Activated CD4-positive, CD25-positive, alpha-beta regulatory T cell (primary cell): ENCODE measurements at places on chromosomes 13 and 19.

- DNase-seq, result no peak
Measured at GRCh38 chr13:51782026-51782710, 21.8 kb downstream of the DHRS12 start.

DNA sequence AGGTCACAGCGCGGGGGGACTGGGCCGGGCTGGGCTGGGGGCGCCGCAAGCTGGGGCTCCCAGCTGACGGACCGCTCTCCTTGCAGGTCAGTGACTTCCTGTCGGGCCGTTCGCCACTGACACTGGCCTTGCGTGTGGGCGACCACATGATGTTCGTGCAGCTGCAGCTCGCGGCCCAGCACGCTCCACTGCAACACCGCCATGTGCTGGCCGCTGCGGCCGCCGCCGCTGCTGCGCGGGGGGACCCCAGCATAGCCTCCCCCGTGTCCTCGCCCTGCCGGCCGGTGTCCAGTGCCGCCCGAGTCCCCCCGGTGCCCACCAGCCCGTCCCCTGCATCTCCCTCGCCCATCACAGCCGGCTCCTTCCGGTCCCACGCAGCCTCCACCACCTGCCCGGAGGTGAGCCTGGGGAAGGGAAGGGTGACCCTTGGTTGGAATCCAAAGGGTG is 5.7 kb downstream of the MIDN start:
- DNase-seq, result no peak

DNA sequence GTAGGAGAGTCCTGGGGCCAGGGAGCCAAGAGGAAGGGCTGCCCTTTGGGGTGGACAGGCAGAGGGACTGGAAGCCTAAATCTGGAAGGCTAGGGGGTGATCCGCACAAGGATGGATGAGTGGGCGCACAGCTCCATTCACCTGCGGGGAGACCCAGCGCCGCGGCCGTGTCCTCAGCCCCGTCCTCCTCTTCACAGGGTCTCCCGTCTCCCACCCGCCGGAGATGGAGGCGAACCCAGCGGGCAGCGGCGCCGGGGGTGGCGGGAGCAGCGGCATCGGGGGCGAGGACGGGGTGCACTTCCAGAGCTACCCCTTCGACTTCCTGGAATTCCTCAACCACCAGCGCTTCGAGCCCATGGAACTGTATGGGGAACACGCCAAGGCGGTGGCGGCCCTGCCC is 7.9 kb downstream of the ZNF865 start:
- no peak for DNase-seq

- DNase-seq, result no peak
Measured at GRCh38 chr13:35349052-35349451, 127.4 kb downstream of the MAB21L1 start.

GRCh38 chr13:75129331-75129730 is 352.6 kb downstream of the TBC1D4 start:
- no peak for DNase-seq

- no peak for DNase-seq
Measured at GRCh38 chr19:51194527-51195315, 30.2 kb upstream of the CD33 start.

DNA sequence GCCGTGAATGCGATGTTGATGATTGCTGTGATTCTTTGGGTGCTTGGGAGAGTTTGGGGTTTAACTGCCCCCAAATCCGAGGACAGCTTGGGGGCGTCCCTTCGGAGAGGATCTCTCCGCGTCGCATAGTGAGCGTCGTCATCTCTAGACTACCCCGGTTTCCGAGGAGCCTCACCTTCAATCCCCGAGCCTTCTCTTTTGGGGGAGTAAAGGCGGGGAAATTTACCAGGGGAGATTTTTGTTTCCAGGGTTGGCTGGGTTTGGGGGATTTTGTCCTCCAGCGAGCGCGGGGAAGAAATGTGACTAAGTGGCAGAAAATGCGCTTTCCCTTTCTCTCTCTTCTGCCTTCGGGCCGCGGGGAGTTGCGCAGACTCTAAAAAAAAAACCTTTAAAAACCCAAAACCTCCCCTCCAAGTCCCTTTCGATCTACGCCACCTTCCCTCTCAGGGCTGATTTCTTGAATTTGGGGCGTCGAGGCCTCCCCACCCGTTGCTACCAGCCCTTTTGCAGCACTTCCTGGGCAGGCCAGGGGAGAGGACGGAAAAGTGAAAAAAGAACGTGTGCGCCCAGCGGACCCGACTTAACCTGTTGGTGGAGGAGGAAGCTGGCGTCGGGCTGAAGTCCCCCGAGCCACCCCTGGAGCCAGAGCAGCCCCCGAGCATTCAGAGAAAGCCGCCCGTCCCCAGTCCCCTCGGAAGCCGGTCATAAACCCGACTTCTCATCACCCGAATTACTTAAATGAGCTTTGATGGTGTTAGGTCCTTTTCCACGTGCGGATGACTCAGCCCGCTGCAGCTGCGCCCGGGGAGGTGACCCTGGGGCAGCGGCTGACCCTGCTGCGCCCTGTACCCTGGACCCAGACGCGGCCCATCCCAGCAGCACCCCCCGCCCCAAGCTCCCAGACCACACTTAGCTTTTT is 17.7 kb downstream of the NFIX start:
- no peak for DNase-seq

DNA sequence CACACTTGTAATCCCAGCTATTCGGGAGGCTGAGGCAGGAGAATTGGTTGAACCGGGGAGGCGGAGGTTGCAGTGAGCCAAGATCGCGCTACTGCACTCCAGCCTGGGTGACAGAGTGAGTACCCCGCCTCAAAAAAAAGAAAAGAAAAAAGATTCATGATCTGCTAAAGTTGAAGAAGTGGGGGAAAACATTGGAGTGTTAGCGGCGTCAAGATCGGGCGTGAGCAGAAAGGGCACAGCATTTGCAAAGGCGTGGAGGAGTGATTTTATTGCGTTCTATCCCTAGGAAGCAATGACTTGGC is 874 bp upstream of the DNM2 start:
- DNase-seq, result no peak

- DNase-seq, result no peak
Measured at GRCh38 chr19:42032431-42032830, 37.6 kb downstream of the GRIK5 start.

DNA sequence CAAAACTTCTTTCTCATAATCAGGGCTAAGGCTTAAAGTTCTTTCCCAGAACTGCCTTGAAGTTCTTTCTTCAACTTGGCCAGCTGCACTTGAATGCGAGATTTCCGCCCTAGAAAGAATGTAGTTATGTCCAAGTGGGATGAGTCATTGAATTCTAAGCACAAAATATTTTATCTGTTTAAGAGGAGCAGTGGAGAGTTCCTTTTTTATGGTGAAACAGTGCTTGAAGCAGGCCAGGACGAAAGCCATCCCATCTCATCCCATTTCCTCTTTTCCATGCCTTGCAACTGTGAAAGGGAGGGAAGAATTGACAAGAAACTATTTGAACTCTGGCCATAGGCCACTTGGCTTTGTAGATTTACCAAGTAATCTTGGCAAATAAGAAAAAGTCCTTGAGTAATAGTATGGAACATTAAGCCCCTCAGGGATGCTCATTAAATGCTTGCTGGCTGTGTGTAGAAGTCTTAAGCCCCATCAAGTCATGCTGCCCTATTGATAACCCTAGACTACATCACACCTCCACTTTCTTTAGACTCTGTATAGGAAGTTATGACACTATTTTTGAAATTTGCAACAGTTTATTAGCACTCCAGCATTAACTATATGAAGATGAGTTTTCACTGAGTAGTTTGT is 174.5 kb downstream of the KCTD12 start:
- no peak for DNase-seq

GRCh38 chr19:2600914-2601870 is 101.3 kb downstream of the GNG7 start:
- DNase-seq, result no peak

DNA sequence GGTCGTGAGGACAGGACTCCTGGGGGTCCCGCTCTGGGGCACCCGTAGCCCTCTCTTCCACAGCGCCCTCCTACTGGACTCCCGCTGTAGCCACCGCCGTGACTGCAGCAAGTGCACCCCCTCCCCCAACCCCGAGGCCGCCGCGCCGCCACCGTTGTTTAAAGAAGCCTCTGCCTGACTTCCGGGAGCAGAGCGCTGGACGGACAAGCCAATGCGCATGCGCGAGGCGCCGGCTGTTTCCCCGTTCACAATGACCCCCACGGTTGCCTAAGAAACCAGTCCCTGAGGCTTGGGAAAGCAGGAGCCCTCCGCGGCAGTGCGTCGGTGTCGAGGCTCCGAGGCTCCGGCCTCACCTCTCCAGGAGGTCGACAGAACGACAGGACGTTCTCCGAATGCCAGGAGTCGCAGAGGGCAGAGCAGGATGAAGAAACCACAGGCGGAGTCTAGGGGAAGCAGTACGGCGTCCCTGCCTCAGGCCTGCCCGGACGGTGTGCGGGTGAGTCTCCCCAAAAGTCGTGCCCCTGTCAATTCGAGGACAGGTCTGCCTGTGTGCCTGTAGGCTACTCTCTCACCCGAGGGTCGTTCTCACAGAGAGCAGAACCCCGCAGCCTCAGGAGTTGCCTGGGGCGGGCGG is 70.5 kb upstream of the ZNF420 start:
- DNase-seq, result no peak

GRCh38 chr13:112943309-112944125 is 25.5 kb upstream of the MCF2L start:
- DNase-seq, result no peak

DNA sequence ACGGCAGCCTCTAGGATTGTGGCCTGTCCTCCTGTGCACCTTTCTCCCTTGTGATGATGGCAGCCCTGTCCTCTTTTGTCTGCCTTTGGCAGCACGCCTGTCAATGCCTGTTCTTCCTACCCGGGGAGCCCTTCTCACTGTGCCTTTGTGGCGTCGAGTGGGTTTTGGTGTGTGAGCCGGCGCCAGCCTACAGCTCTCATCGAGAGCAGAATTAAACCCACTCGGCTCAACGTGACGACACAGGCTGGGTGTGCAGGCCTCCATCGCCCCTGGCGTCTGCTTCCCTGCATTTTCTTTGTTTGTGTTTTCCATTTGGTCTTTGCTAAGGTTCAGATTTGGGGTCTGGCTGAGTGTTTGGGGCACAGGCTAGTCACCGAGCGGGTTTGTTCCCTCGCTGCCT is 34.4 kb downstream of the AP1M1 start:
- no peak for DNase-seq

- DNase-seq, result no peak
Measured at GRCh38 chr13:33235078-33235477, 50.5 kb downstream of the STARD13 start.
